ENCODE measurements at places on chromosomes 1 and 21. TPM values are rescaled to one million over a fixed set of nuclear protein-coding genes. Genes with fewer than 3 reads are reported as not detected.
A peak's percentile ranks its signal among the peaks of the same experiment; 100 is the strongest.

GRCh38 chr1:117673405-117673804 lies 67.6 kb downstream of the TENT5C start:
- peak; percentile 89 for DNase-seq

DNA sequence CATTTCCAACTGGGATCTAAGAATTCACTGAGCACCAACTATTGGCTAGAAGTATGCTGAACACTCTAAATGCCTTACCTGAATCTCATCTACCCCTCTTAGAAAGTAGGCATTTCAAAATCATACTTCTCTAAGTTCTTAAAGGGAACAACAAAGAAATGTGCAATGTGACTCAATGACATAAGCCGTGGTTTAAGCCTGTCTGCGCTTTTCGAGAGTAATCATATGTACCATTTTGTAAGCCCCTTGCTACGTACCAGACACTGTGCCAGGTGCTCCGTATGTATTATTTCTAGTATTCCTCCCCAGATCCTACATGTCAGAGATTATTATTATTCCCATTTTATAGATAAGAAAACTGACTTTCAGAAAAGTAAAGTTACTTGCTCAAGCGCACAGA lies 454.2 kb downstream of the SETD4 start:
- DNase-seq: no peak

- DNase-seq: peak; percentile 90
These were observed 384.3 kb downstream of the SEC16B start for GRCh38 chr1:177585302-177586220.

GRCh38 chr1:226863446-226863845 lies 7.0 kb upstream of the PSEN2 start:
- DNase-seq: no peak

DNA sequence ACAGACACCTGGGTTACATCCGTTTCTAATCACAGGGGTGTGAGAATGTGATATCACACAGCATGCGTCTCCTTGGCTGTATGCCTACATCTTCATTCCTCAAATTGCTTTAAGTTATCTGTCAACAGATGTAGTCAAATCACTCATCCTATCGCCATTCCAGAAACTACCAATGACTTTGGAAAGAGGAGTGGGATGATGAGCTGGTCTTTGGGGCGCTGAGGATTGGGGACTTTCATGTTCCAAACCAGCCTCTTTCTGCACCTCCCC lies 104.8 kb downstream of the NAV1 start:
- DNase-seq: no peak

- no peak for DNase-seq
These were observed 225.8 kb downstream of the NEGR1 start for GRCh38 chr1:72056516-72056915.

- DNase-seq: no peak
These were observed 113.1 kb downstream of the RHOU start for GRCh38 chr1:228848406-228848805.

- DNase-seq: peak; percentile 80
These were observed 23.2 kb downstream of the CD1D start for GRCh38 chr1:158203693-158204457.

GRCh38 chr1:42937141-42937696 lies 21.4 kb downstream of the SLC2A1 start:
- DNase-seq: no peak

GRCh38 chr1:77010937-77011336 lies 143.7 kb downstream of the ST6GALNAC5 start:
- no peak for DNase-seq

GRCh38 chr1:109769330-109770078 lies 5.8 kb upstream of the EPS8L3 start:
- DNase-seq: no peak

DNA sequence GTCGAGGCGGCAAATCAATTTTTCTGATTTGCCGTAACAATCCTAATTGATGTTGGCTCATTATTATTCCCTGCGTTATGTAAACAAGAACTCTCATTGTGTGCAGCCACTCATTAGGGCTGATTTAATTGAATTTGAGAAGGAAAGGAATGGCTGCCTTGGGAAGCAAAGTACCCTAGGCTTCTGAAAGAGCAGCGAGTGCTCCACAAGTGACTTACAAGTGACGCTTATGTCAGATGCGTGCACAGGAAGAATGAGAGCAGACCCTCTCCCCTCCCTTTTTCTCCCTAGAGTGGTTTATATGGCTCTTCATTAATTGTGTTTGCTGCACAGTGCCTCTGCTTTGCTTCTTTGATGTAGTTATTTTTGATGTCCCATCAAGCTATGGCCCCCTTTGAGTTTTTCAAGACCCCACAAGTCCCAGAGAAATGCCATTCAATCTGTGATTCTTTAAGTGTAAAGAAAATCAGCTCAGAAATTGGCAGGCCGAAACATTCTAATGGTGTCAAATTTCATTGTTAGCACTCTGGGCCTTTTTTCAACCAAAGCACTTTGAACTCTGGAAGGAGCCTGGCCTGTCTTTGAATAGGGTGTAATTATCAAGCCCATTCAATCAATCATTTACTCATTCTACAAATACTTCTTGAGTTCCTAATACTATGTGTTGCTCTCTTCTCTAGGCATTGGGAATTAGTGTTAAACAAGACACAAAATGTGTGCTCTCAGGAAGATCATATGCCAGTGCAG lies 86.8 kb upstream of the VAV3 start:
- no peak for DNase-seq

DNA sequence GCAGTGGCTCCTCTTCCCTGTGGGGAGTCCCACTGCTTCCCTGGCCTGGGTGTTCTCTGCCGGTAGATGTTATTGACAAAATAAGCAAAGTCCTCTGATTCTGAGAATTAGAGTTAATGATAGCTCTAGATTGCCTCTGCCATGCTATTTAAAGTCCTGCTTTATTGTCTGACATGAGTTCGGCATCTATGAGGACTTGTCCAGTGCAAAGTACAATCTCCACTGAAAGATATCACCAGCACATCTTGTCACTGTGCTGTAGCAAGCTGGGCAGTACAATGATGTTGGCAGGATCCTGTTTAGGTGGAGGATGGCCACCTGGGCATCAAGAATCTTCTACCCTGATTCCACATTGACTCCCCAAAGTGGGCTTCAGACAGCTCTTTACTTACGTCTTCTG lies 54.0 kb upstream of the ATP5PO start:
- no peak for DNase-seq

GRCh38 chr1:24555591-24556413 lies at the start of gene NCMAP:
NCMAP (plus strand) TSS chr1:24556087; CDS start chr1:24595431, 39,344 bp downstream.
- peak; percentile 40 for DNase-seq

DNA sequence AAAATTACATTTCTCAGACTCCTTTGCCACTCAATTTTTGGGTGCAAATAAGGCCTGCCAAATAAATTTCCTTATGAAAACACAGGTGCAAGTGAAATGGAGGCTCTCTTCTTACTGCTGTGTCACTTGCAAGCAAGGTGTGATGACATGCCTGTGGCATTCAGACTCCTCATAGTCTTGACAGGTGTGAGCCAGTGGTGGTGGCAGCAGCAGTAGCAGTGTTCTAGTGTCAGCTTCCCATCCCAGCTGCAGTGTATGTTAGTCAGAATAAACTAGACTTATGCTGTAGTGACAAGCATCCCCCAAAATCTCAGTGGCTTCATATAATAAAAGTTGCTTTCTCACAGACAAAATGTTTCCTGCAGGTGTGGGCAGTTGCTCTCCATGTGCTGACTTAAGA lies 3.8 kb upstream of the EEIG2 start:
- DNase-seq: no peak

GRCh38 chr1:169107603-169108208 lies 1.2 kb downstream of the ATP1B1 start:
- DNase-seq: no peak

GRCh38 chr21:36430841-36431240 lies 45.6 kb downstream of the CHAF1B start:
- no peak for DNase-seq

DNA sequence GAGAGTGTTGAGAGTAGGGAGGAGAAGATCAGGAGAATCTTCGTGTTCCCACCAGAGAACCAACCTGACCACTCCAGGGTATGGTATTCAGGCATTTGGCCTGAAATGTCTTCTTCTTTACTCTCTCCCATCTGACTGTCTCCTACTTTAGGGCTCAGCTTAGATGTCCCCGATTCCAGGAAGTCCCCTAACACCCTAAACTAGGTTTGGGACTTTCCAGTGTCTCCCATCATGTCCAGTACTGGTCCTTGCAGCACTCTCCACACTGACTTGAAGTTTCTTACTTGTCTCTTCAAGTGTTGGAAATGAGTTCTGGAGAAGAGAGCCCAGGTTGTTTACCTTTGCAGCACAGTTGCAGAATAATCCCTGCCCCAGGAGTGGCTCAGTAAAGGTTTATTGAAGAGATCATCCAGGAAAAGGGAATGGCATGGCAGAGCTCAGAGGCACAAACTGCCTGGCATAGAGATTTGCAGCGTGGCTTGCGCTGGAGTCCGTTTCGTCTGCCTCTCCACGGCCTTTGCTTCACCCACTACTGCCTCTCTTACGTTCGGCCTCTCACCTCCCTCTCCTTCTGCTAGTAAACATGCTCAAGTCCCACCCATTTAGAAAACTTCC lies 6.2 kb upstream of the ELK4 start:
- DNase-seq: no peak

DNA sequence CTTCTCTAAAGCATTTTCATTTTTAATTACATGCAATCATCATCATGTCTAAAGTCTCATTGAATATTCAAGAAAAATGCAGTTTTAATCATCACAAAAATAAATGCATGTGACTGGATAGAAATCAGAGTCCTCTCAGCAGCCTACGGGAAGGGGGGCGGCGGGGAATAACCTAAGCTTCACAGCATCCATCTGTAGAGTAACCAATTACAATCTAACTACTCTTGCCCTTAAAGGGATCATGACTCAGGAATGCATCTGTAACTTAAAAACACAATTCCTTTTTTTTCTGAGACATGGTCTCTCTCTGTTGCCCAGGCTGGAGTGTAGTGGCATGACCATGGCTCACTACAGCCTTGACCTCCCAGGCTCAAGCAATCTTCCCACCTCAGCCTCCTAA lies 22.6 kb downstream of the MTF1 start:
- no peak for DNase-seq

DNA sequence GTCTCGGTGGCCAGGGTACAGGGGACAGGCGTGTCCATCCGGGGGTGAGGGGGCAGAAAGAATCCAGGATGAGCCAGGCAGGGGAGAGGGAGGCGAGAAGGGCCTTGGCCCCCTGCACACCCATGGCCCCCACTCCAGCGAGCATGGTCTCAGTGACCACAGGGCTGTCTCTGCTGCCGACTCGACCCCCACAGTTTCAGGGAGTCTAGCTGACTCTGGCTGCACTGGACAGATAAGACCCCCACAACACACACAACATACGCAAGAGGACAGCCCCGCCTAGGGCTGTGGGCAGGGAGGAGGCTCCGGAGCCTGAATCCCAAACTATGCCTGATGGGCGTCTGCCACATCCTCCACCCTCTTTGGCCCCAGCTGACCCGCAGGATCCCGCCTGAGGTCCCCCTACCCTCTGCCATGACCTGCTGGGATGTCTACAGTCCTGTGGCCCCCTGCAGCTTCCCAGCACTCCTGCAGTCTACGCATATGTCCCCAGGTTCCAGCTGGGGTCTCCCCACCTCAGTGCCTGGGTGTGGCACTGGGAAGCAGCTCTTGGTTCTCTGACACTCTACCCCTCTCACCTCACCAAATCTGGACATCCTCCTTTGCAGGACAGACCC lies 22.0 kb downstream of the WNT9A start:
- DNase-seq: no peak

GRCh38 chr1:93047618-93048017 lies 31.5 kb upstream of the MTF2 start:
- no peak for DNase-seq

DNA sequence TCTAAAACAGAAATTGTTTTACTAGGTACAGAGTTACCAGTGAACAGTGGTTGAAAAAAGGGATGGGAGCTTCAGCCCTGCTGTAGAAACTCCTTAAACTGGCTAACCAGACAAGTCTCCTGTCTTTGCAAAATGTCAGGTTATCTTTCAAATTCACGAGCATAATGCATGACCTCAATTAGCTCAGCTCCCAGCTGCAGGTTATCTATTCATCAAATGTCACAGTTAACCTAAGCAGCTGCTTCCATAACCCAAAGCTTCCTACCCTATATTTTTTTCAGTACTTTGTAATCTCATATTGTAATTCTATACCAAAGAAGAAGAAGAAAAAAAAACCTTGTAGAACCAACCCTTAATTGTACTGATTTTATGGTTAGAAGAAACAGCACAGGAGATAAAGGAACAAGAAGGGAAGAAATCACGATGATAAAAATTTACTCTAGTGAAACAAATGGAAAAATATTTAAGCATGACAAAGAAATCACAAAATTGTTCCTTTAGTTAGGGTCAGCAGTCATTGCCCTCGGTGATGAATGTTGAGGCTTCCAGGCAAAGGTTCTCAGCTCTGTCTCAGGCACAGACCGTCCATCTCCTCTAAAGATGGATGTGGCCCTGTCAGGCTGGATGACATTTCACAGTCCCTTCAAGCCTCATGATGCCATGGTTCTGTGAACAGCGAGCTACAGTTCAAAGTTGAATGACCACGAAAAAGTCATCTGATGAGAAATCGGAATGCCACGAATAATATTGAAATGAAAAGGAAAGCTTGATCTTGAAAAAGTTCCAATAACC lies 95.9 kb downstream of the PLD5 start:
- DNase-seq: no peak

- peak; percentile 95 for DNase-seq
These were observed 22.2 kb upstream of the RD3 start for GRCh38 chr1:211514030-211514754.

DNA sequence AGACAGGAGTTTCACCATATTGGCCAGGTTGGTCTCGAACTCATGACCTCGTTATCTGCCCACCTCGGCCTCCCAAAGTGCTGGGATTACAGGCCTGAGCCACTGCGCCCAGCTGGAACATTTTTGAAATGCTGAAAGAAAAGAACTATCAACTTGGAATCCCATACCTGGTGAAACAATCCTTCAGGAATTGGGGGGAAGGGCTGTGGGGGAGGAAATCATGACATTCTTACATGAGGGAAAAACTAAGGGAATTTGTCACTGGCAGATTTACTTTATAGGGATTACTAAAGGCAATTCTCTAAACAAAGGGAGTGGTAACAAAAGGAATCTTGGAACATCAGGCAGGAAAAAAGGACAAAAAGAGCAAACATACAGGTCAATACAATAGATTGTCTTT lies 25.8 kb downstream of the NDUFS5 start:
- no peak for DNase-seq

- DNase-seq: no peak
These were observed 642.1 kb upstream of the ADGRL2 start for GRCh38 chr1:81158592-81158991.

GRCh38 chr1:96308314-96308713 lies 413.3 kb upstream of the PTBP2 start:
- DNase-seq: no peak

Gene MAP1LC3C
- total RNA-seq: 3.9 TPM

Gene AGL
- total RNA-seq: 25.0 TPM

Gene MPL
- total RNA-seq: not detected

Gene OR2W3
- total RNA-seq: 5.5 TPM

Gene CSF1
- total RNA-seq: 5.8 TPM

Gene SLC22A15
- 4.1 TPM for total RNA-seq

Gene CATSPERE
- total RNA-seq: 6.0 TPM

Gene FAAH
- 0.72 TPM for total RNA-seq

Gene TCHH
- total RNA-seq: 0.96 TPM

Gene DNAJC28
- total RNA-seq: 1.9 TPM

Gene PSRC1
- total RNA-seq: 4.3 TPM

Gene CHRM3
- 6.0 TPM for total RNA-seq

Gene GLMN
- 24.8 TPM for total RNA-seq

Gene SPRR2F
- total RNA-seq: not detected

Gene PFKFB2
- total RNA-seq: 7.2 TPM

Gene SPRR3
- 8.7 TPM for total RNA-seq

Gene SLC1A7
- 2.4 TPM for total RNA-seq

Gene LRRC53
- total RNA-seq: 10.4 TPM

Gene CFAP74
- total RNA-seq: 4.6 TPM

Gene ST6GALNAC3
- total RNA-seq: 7.2 TPM

Gene DNALI1
- 2.9 TPM for total RNA-seq

Gene S100A2
- 20.7 TPM for total RNA-seq

Gene CDK18
- total RNA-seq: 11.6 TPM
